Nucleus accumbens (tissue), 56 donors: ENCODE measurements at places on chromosomes 11 and 22.
A peak's percentile ranks its signal among the peaks of the same experiment; 100 is the strongest.

GRCh38 chr11:132334769-132335280, 964.4 kb downstream of the NTM start:
- DNase-seq: no peak

DNA sequence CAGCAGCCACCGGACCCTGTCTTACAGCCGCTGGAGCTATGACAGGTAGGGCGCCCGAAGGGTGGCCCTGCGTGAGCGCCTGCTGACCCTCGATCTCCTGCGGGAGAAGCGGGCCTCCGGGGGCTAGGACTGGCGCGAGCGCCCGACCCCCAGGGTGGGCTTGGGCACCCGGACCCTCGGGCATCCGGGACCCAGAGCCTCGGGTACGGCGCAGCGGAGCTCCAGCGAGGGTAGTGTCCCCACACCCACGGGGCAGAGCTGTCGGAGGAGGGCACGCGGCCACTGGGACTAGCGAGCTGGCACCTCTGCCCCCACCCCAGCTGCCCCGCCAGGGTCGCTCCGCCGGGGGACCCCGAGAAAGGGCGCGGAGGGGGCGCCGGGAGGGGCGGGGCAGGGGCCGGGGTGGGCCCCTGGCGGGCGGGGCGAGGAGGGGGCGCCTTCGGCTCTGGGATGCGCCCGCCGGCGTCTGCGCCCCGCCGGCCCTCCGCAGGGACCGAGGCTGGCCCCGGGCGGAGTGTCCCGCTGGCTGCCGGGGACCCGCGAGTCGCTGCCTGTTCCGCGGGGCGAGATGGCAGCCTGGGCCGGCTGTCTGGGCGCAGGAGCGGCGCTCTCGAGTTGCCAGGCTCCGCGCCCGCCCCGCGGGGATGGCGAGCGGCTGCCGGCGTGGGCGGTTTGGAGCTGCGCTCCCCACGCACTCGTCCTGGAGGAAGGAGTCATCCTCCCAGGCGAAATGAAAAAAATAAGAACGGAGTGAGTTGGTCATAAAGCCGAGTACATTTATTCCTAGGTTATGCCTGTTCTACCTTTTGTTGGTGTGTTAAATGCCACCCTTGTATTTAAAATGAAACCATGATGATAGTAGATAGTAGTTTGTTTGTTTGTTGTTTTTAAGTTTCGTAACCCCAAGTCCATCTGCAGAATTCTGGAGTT, 32.4 kb downstream of the EIF3F start:
- DNase-seq: no peak

- DNase-seq: no peak
Observed at GRCh38 chr11:441418-442274, at the start of gene ANO9. TSS of gene ANO9 (minus strand) at chr11:442011. CDS start at chr11:441926, 85 bp downstream.

GRCh38 chr11:120200677-120201076, 10.2 kb upstream of the OAF start:
- DNase-seq: no peak

- DNase-seq: no peak
Observed at GRCh38 chr11:92707665-92708064, 261.8 kb upstream of the MTNR1B start.

- DNase-seq: no peak
Observed at GRCh38 chr22:32625985-32626384, 151.4 kb downstream of the FBXO7 start.

DNA sequence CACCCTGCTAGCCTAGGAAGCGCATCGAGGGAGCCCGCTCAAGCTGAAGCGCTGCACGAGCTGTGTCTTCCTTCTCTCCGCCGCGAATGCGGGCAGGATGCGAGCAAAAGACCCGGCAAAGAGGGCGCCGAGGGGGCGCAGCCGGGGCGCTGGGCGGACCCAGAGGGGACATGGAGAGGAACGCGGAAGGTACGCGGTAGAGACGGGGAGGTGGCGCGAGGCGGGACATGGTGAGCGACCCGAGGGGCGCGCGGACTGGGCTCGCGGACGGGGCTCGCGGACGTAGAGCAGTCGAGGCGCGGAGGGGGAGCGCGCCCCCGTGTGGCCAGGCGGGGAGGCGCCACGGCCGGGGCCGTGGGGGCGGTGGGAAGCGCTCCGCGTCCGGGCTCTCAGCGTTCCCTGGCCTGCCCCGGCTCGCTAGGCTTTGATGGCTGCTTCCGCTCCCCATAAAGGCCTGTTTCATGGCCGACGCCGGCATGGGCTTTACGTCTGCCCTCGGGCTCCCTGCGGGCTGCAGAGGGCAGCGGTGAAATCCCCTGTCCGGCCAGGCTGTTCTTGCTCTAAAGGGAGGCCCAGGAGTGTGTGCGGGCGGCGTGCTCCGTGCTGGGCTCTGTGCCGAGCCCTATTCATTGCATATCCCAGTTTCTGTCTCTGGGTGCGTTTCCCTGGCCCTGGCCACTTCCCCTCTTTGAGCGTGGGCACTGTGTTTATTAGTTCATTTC, 31.2 kb upstream of the TRIM29 start:
- DNase-seq: peak; percentile 69

GRCh38 chr11:86805873-86806310, 5.5 kb downstream of the PRSS23 start:
- DNase-seq: no peak

- no peak for DNase-seq
Observed at GRCh38 chr22:49044091-49044490, 783.6 kb downstream of the BRD1 start.

GRCh38 chr11:17748044-17748443, 13.5 kb downstream of the KCNC1 start:
- no peak for DNase-seq

DNA sequence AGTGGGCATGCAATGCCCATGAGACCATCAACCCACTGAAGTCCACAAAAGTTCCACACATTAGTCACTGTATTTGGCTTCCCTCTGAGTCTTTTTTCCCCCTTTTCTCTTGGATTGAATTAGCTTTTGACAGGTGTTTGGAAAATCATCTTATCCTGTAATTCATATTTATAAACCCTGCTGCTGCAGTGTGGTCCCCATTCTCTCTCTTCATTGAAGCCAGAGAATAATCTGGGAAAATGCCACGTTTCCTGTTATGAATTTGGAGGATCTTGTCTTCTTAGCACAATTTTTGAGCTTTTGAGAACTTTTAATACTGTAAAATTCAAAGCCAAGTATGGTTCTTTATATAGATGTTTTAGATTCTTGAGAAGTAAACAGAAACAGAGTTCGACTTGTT, 84.8 kb downstream of the UVRAG start:
- no peak for DNase-seq

GRCh38 chr22:48744283-48744641, 1083.4 kb downstream of the BRD1 start:
- no peak for DNase-seq

DNA sequence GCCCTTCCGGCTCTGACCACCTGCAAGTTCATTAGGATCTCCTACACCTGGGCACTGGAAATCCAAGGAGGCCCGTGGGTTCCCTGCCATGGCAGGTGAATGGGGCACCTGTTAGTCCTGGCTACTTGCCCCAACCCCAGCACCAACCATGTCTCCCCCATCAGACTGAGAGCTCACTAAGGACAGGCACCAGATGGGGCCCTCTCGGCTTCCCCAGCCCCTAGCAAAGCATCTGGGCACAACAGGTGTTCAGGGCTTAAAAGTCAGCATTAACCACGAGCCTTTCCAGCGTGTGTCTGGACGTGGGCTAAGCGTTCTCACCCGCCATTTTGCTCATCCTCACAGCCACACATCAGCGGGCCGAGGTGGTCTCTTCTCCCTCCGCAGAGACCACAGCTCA, 2.2 kb downstream of the SULT4A1 start:
- DNase-seq: no peak

DNA sequence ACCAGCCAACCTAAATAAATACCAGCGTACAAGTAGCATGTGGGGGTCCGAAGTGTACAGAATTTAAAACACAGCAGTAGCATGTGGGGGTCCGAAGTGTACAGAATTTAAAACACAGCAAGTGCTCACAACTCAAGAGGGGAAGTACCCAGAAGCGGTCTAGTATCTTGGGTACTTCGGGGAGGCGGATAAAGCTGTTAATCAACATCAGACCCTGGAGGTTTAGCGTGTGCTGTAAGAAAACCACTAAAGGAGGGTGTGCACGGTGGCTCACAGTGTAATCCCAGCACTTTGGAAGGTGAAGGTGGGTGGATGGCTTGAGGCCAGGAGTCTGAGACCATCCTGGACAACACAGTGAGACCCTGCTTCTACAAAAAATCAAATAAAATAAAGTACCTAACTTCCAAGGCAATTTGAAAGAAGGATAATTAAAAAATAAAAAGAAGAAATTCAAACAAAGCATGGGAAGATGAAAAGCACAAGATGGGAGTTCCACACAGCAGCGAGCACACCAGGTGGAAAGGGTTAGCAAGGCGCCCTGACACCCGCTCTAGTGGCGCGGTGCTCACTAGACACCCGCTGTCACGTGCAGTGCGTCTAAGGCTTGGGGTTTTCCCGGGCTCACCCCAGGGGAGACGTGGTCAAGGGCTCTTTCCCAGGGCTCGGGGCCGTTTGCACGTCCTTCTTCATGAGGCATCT, 35.0 kb upstream of the MOB2 start:
- no peak for DNase-seq

- DNase-seq: no peak
Observed at GRCh38 chr22:26722159-26722558, 64.8 kb downstream of the MIAT start.

- DNase-seq: no peak
Observed at GRCh38 chr11:44809283-44809682, 82.5 kb downstream of the TSPAN18 start.
